ENCODE measurements at places on chromosomes 6 and 20.
A peak's percentile ranks its signal among the peaks of the same experiment; 100 is the strongest.

GRCh38 chr6:89944826-89945407 lies 50.6 kb downstream of the GJA10 start:
- no peak for DNase-seq

DNA sequence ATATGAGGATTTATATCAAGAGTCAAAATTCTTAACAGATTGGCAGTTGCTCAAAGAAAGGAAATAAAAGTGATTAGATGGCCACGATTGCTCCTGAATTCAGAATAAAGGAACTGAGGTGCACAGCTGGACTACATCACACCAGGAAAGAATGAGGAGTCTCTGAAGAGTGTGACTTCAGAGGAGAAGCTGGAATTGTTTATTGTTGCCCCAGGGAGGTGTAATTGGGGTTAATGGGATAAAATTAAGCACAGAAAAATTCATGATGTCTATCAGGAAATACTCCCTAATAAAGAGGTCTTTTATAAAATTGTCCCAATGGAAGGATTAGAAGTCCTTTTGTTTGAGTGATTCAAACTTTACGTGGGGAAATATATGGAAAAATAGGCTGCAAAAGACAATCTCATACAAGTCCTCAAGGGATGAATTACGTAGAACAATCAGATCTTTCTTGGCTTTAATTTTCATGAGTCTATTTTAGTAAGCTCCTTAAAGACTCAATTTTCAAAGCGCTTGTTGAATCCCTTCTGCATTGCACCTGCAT lies 208.6 kb upstream of the RNF217 start:
- no peak for DNase-seq

DNA sequence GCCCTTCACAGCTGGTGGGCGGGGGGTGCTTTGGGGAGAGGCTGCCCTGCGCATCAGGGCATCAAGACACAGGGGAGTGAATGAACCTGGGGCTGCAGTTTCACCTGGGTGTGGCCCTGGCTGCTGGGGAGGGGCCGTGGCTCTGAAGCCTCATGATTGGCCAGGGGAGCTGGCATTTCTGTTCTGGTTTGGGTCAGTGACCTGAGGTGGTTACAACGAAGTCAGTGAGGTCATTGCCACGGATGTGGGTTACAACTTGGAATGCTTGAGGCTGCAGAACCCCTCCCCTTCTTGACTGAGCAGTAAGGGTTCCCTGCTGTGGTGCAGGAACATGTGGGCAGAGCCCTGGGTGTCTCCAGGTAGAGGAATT lies 3.0 kb downstream of the TCEA2 start:
- peak; percentile 49 for DNase-seq

DNA sequence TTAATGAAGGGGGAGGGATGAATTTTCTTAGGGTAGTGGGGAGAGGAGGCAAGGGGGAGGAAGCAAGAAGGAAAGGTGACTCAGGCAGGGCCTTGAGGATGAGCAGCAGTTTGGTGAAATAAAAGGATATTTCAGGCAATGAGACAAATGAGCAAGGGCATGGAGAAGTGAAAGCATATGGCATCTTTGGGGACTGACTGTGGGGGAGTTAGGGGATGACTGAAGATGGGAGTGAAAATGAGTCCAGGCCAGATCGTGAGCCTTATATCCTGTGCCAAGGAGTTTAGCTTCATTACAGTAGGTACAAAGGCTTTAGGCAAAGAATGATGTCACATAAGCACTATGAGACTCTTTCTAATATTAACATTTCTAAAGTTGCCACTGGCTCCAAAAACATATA lies 51.9 kb downstream of the ILRUN start:
- DNase-seq = no peak

DNA sequence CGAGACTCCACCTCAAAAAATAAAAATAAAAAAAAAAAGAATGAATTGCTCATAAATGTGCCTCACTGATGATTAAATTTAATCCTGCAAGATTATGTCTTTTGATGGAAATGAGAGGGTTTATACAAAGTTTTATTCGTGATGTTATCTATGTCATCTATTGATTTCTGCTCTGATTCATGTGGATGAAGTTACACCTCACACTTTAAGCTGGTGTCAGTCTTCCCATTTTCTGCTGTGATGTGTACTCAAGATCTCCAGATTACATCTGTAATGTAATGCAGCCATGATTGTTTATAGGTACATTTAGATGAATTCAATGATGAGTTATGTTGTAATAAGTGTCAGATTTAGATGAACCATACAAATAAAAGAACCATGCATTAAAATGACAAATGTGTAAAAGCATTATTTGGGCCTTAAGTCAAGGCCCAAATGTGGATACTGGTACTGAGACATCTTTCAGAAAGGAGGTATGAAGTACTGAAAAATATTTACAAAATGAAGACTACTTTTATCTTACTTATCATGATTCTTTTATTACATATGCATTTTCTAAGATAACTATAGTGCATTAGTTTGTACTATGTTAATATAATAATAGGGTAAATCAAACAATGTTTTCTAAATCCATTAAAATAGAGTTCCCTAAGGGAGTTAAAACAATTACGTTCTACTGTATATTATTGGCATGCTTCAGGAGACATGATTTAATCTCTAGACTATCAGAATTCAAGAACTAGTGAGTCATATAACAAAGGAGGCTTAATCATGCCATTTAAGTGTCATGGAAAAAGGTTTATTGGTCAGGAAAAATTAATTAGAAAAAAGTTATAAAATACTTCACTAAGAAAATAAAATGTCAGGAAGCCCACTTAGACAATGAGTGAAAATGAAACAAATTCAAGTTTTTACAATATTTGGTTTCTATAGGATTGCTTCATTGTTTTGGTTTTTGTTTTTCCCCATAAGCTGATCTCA lies 34.5 kb downstream of the HCRTR2 start:
- DNase-seq = no peak
